ENCODE measurements at places on chromosomes 6 and 20.

- no peak for DNase-seq
Observed at GRCh38 chr20:34468951-34469350, 47.3 kb upstream of the DYNLRB1 start.

- DNase-seq: no peak
Observed at GRCh38 chr6:119241111-119241465, 108.5 kb downstream of the MAN1A1 start.

GRCh38 chr20:5927749-5928462 lies 22.4 kb downstream of the TRMT6 start:
- no peak for DNase-seq

DNA sequence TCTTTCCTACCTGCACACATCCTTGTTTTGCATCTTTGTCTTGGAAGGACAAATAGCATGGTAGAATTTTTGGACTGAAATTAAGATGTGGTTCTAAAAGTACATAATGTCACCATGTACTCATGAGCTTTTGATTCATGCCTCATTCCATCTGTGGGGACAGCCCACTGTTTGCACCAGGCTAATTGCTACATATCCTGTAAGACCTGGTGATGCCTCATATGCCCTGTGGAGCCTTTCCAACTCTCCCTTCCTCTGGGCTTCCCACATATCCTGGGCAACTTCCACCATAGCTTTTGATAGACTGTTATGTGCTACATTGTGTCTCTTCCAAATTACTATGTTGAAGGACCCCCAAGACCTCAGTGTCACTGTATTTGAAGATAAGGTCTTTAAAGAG lies 213.6 kb upstream of the PREP start:
- no peak for DNase-seq

- no peak for DNase-seq
Observed at GRCh38 chr6:116973976-116974375, 96.9 kb downstream of the RFX6 start.

DNA sequence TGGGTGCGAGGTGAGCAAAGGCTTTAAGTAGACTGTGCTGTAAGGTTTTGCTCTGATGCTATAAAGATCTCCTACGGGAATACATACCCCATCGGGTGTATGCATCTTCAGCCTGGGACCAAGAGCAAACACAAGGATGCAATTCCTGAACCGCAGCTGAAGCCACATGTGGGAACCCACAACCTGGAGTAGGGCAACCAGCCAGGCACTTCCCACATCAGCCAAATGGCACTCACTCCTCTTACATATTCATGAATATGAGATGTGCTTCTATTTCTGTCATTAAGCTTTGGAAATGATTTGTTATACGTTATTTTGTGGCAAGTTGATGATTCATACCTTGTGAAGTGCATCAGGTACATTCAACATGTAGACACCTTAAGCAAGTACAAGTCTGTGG lies 619.2 kb downstream of the C6orf118 start:
- DNase-seq: no peak

- no peak for DNase-seq
Observed at GRCh38 chr6:84411060-84411629, 183.7 kb upstream of the CEP162 start.

DNA sequence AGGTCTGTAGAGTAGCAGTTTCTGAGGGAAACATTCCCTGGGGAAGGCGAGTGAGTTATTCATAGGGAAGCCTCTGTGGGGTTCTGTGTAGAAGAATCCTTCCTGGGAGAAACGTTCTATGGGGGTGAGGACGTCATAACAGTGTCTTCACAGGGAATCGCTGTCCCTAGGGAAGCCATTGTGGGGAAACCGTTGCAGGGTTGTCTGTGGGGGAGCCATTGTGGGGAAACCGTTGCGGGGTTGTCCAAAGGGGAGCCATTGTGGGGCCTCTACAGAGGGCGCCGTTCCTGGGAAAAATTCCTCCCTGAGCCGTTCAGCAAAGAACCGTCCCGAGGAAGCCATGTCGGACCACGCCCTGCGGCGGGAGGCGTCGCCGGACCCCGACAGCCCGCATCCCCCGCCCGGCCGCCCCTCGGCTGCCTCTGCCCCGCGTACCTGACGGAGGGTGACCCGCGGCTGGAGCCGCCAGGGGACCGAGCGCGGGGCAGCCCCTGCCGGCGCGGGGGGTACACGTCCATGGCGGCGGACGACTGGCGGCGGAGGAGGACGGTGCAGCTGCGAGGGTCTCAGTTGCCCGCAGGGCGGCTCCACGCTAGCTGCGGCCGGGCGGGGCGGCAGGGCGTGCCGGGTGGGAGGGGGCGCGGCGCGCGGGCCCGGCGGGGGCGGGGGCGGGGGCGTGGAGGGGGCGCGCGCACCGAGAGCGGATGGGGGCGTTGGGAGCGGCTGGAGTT lies at the start of gene DNAAF9:
Gene DNAAF9 (minus strand): TSS at position 630 of the 731 bp plus-strand sequence. CDS start 112 bp downstream, at position 518.
- no peak for DNase-seq

- DNase-seq: no peak
Observed at GRCh38 chr6:95698271-95698670, 120.9 kb downstream of the MANEA start.

DNA sequence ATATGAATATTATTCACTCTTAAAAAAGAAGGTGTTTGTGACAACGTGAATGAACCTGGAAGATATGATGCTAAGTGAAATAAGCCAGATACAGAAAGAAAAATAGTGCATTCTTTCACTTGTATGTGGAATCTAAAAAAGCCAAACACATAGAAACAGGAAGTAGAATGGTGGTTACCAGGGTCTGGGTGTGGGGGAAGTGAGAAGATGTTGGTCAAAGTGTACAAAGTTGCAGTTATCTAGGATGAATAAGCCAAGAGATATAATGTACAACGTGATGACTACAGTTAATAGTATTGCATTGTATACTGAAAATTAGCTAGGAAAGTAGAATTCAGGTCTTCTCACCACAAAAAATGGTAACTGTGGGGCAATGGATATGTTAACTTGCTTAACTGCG lies 151.1 kb upstream of the HCRTR2 start:
- no peak for DNase-seq

DNA sequence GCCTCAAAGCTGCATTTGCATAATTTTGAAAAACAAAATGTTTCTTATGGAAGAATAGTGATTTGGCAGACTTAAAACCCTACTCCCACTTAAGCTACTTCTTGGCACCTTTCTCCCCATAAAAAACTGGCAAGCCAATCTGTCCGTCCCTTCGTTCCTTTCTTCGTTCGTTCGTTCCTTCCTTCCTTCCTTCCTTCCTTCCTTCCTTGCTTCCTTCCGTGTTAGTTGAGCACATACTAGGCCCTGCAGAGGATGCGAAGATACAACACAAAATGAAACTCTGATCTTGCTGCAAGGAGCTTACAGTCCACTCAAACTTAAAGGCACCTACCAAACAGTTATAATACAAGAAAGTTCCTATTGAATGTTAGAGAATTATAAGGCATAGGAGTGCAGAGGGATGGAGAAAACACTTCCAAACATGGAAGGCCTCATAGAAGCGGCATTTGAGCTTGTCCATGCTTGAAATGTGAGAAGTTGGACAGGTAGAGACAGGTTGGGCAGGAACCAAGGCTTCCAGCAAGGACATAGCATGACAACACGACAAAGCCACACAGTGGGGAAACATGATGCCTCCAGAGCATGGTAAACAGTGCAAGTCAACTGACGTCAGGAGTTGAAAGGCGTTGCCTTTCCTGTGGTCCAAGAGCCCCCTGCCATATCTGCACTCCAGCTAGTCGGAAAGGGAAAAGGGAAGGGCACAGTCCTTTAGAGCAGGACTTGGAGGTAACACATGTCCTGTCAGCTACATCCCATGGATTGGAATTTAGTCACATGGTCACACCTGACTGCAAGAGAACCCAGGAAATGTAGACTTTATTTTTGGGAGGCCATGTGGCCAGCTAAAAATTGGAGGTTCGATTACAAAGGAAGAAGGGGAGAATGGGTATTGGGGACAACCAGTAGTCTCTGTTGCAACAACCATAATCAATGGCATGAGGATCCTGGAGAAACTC lies 7.0 kb downstream of the PNPLA1 start:
- no peak for DNase-seq

- DNase-seq: no peak
Observed at GRCh38 chr6:52994031-52994838, 849 bp downstream of the GSTA4 start.

DNA sequence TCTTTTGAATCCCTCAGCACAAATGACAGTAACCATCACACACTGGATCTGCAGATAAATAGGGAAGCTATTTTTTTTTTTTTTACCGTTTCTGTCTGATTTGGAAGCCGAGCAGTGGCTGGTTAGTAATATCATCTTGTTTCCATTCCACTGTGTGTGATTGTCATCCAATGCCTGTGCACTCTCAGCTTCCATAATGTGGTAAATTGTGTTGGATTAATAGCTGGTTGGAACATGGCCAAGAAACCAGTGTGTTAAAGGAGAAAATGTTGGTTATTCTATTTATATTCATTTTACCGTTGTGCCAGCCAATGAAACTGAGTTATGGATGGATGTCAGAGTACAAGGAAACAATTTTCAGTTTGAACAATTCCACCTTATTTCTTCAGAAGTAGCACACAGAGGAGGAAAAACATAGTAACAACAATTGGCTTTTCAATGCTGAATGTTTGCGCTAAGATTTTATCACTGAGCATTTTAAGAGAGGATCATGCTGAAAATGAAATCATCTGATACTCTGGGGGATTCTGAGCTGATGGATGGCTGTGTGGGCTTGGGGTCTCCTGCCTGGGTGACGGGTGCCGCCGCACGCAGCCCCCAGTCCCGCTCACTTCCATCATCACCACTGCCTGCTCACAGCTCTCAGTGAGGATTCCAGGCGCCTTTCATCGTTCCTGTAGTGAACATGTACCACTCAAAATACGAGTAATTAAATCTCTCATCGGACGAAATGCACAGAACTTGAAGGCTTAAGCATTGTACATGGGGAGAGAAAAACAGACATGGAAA lies 40.7 kb upstream of the EXOC2 start:
- DNase-seq: no peak

- DNase-seq: no peak
Observed at GRCh38 chr6:28769626-28770402, 154.0 kb downstream of the TRIM27 start.

DNA sequence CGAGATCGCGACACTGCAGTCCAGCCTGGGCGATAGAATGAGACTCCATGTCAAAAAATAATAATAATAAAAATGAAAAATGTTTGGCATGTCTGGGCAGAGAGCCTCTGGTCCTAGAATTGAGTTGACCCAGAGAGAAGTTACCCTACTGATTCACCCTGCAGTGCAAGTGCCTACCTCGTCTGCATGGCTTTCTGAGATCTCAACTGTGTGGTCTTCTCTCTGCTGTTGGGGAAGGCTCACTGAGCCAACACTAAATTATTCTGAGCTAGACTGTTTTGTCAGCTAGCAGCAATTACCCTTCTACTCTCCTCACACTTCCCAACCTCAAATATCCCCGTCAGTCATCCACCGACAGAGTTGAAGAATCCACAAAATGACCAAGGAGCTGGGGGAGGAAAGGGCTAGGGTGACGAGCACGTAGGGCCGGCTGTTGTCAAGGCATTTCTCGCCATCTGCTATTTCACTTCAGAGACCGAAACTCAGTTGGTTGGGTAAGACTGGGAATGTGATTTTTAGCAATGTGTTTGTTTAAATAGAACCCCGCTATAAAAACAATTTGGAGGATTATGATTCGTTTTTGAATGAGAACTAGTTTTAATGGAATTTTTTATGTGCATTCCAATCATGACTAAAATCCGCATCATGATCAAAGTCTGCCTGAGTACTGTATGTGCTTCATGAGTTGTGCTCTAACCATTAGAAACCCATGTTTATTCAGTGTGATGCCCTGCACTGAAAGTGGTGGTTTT lies 9.4 kb downstream of the MAS1 start:
- DNase-seq: no peak

GRCh38 chr20:51460569-51461265 lies 81.8 kb downstream of the NFATC2 start:
- no peak for DNase-seq

DNA sequence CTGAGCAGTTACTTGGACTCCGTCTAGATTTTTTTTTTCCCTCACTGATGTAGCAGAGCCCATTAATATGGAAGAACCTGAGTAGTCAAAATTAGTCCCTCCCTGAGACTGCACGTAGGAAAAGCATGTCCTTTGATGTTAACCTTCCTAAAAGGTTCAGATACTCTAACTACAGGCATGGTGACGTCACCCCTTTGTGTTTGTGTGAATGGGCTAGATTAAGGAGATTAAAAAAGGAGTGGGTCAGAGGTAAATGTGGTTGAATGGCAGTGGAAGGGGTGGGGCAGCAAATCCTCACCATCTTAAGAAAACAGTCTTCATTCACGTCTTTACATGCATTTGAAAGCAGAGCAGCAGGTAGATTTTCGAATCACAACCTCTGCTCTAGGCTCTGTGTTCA lies 521.1 kb downstream of the TFAP2B start:
- DNase-seq: no peak

DNA sequence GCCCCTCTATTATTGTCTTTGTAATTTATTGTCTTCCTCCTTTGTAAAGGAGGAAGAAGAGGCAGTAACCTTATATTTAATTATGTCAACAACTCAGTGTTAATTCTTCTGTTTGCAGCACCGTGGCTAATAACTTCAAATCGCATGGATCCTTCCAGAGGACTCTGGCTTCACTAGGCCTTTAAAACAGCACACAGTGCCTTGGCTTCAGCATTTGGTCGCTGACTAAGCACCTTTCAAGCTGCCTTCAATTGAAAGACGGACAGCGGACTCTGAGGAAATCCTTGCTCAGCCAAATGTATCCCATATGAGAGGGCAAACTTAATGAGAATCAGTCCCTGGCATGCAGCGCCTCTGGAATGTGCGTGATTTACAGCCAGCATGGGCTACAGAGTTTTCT lies 64.2 kb downstream of the SGK1 start:
- no peak for DNase-seq

DNA sequence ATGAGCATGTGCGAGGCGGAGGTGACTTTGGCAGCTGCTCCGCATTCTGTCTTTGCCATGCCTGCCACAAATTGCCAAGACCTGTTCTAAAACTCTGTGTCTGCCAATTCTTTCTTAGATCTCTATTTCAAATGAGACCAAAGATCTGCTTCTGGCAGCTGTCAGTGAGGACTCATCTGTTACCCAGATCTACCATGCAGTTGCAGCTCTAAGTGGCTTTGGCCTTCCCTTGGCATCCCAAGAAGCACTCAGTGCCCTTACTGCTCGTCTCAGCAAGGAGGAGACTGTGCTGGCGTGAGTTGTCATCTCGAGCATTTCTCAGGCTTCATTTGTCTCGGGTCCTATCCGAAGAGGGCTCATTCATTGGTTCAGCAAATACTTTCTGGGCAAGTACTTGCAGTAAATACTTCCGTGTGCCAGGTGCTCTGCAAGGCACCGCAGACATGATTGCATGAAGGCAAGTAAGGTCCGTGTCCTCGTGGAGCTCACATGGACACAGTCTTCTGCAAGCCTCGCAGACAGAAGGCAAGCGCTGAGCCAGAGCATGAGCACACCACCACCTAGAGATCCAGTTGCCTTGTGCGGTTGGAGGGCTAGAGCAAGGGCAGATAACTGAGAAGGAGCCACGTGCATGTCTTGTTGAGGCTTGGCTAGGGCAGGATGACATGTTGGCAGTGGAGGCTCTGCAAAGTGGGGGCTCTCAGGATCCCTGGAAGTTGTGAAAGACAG lies 19.7 kb upstream of the MROH8 start:
- no peak for DNase-seq

DNA sequence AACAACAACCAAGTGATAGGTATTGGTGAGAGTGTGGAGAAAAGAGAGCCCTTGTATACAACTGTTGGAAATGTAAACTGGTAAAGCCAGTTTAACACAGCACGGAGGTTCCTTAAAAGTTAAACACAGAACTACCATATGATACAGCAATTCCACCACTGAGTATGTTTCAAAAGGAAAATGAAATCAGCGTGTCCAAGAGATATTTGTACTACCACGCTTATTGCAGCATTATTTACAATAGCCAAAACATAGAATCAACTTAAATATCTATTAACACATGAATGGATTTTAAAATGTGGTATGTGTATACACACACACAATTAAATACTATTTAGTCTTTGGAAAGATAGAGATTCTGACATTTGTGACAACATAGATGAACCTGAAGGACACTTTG lies 1.1 kb downstream of the PTCHD4 start:
- no peak for DNase-seq
